HS-5 (cell line): ENCODE measurements at places on chromosomes 13 and 19.

DNA sequence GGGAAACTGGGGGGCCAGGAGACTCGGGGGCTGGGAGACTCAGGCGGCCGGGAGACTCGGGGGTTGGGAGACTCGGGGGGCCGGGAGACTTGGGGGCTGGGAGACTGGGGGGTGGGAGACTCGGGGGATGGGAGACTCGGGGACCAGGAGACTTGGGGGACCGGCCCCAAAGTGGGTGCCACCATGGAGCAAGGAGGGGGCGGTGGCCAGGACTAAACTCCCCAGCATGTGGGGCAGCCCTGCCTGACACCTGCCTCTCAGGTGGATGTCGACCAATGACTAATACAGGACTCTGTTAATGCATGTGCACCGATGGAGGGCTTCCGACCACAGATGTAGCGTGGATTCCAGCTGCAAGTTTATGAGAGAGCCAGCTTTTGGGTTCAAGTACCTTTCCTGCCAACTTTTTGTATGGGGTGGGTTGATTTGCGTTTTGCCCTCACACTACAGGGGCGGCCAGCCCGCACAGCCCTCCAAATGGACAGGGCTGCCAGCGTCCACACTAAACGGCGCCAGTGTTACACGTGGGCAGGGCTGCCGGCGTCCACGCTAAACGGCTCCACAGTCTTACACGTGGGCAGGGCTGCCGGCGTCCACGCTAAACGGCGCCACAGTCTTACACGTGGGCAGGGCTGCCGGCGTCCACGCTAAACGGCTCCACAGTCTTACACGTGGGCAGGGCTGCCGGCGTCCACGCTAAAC lies 62.2 kb downstream of the RASA3 start:
- no peak for DNase-seq

DNA sequence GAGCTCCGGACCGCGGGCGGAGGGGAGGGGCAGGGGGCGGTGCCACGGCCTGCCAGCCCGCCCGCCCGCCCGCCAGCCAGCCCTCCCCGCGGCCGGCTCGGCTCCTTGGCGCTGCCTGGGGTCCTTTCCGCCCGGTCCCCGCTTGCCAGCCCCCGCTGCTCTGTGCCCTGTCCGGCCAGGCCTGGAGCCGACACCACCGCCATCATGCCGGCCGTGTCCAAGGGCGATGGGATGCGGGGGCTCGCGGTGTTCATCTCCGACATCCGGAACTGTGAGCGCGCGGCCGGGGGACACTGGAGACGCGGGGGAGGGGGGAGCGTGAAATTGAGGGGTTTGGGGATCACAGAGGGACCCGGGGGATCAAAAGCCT lies at the start of gene AP2A1:
Gene AP2A1 (plus strand): TSS at position 72 of the 370 bp plus-strand sequence. CDS start 133 bp downstream, at position 205.
- DNase-seq: no peak

DNA sequence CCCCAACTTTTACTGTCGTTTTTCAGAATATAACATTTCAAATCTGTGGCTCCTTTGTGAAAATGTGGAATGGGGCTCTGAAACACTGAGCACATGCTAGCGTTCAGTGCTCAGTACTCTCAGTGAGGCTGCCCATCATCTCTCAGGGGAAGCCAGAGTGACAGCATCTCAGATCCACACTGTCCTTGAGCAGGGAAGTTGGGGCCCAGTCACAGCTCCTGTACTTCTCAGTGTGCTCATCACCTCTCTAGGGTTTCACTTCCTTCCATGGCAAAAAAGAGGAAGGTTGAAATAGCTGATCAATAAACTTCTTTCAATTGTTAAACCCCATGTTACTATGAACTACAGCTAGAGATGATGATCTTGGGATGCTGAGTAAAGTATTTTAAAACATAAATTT lies 565.9 kb upstream of the SPRY2 start:
- no peak for DNase-seq

DNA sequence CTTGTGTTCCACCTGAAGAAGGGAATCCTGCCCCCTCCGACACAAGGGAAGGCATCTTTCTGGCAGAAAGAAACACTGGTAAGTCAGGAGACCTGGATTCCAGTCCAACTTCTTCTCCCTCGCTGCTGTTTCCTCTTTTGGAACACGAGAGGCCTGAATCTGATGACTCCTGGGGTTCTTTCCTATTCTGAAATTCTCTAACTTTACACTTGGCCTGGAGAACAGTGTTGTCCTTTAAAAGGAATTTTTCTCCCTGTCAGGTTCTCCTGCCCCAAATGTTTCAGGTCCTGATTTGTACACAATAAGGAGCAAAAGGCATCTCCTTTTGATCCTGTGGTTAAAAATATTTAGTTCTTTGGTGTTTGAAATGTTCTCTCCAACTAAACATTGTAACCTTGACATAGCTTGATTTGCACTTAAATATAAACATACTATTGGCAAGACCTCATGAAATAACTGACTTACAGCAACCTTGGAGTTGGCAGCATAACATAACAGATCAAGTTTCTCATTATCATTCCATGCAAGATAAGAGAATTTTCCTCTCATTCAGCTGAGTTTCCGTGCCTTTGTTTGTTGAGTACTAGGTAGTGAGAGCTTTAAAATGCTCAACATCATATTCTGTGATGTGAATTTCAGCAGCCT lies 244.8 kb downstream of the COG6 start:
- no peak for DNase-seq

- peak; percentile 73 for DNase-seq
Observed at GRCh38 chr19:42965176-42965575, 28.2 kb upstream of the PSG7 start.

DNA sequence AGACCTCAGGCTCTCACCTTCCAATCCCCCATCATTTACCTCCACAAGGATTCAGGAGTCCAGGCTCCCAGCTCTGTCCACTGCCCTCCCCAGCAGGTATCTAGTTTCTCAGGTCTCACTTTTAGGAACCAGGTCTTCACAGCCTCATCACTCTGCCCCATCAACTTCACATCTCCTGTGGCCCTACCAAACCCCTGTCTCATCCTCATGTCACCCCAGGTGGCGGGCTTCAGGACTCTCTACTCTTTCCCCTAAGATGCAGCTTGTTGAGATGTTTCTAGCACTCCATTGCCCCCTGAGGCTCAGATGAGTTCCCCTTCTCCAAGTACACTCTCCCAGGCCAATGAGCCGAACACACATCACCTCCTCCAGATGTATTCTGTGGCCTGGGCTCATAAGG lies 1.5 kb downstream of the PPFIA3 start:
- no peak for DNase-seq
